Aorta (tissue), 5 donors: ENCODE measurements at places on chromosomes 1 and 21. TPM values are rescaled to one million over a fixed set of nuclear protein-coding genes. Genes with fewer than 3 reads are reported as not detected.

AMY2A gene
- total RNA-seq: 4.2 TPM

TRNP1 gene
- 15.0 TPM for total RNA-seq

LCE1B gene
- total RNA-seq: not detected

SGIP1 gene
- total RNA-seq: 73.2 TPM

AQP10 gene
- total RNA-seq: 0.26 TPM

- DNase-seq: no peak
These were observed 7.0 kb downstream of the RD3 start for GRCh38 chr1:211484755-211485479.

GRCh38 chr1:228490120-228491078 lies 3.2 kb downstream of the RNF187 start:
- no peak for DNase-seq

- DNase-seq: no peak
These were observed 4.1 kb downstream of the LRRIQ3 start for GRCh38 chr1:74193908-74194307.

- DNase-seq: peak; percentile 63
These were observed 13.3 kb downstream of the NADK start for GRCh38 chr1:1764876-1765470.

- no peak for DNase-seq
These were observed 14.9 kb downstream of the MAPKAPK2 start for GRCh38 chr1:206699626-206700025.
